ENCODE measurements at places on chromosomes 1 and 21.
A peak's percentile ranks its signal among the peaks of the same experiment; 100 is the strongest.

DNA sequence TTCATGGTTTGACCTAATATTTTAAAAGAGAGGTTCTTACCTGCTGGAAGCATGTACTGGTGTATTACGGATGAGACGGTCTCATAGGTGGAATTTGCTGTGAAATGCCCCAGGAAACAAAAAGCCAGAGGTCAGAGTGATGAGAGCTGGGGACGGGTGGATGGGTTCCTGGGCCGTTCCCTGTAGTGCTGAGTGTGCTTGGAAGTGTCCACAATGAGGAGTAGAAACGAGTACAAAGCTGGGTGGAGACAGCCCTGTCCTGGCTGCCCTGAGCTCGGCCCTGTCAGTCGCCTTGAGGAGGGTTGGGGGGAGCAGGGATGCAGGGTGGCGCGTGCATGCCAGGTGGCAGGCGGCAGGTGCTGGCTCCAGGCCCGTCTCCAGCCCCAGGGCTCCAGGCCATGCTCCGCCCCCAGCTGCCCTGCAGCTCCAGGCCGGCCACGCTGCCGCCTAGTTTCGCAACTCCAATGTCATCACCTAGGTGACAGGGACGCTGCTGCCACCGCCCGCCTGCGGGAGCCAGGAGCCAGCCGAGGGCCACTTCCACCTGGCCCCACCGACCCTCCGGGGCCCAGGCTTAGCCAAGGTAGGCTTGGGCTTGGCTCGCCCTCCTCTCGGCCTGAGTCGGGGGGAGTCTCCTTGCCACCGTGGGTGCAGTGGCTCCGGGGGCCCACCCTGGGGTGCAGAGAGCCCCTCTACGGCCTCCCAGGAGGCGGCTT lies 16.4 kb downstream of the TP73 start:
- DNase-seq: peak; percentile 65

DNA sequence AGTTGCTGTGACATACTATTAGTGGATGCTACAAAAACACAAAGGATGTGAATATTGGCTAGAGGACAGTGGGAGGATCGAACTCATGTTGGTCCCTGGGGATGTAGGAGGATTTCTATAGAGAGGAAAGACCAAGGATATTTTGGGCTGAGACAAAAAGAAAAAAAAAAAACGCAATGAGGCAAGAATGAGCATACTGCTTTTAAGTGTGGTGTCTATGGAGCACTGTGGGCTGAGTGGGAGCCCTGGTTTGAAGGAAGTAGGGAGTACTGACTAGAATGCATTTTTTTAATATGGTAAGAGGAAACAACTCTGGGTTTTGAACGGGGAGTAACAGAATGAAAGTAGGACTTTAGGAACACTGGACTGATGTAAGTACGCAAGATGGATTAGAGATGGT lies 450.7 kb downstream of the NEGR1 start:
- no peak for DNase-seq

DNA sequence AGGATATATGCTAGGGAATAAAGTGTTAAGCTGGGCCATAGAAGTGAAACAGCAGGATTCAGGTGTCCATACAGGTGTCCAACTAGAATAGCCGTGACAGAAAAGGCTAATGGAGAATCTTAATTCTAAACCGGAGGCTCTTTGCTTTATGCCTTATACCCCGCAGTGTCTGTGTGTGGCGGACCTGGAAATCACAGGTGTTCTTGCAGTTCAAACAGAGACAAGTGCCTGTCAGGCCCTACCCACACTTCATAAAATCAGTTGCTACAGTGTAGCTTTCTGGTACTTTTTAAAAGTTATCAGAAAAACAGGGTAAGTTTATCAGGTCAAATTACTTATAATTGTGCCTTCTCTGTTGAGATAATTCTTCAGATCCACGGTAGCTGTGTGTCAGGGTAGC lies 293.9 kb downstream of the LRRC7 start:
- DNase-seq: no peak

DNA sequence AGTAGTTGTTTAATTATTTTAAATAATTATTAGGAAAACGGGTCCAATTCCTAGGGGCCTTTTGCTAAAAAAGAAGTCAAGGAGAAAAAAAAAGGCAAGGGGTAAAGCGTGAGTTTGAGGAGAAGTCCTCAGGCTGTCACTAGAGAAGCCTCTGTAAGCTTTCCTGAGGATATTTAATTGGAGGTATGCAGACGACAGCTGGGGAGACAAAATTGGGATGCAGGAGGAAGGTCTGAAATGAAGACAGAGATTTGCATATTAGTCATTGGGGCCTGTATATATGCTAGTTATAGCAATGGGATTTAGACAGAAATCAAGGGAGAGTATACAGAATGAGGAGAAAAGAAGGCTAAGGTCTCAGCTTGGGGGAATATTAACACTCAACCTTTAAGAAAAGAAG lies 8.6 kb downstream of the ATP6V1G3 start:
- DNase-seq: no peak

- no peak for DNase-seq
Observed at GRCh38 chr21:46081022-46081861, 16.7 kb upstream of the COL6A2 start.

DNA sequence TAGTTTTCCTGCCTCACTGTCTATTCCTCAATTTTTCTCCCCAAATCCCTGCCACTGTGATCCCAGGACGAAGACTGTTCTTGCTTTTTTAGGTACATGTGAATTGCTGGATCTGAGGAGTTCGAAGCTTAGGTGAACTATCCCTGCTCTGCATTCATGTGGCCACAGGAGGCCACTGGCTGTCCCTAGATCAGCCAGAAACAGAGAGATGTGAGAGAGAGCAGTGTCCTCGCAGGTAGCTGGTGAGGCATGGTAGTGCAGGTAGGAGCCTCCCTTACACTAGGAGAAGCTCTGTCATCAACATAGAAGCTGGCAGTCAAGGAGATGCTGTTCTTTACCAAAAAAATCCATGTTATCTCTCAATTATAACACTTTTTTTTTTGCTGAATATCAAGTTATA lies 71.5 kb downstream of the USP24 start:
- no peak for DNase-seq

DNA sequence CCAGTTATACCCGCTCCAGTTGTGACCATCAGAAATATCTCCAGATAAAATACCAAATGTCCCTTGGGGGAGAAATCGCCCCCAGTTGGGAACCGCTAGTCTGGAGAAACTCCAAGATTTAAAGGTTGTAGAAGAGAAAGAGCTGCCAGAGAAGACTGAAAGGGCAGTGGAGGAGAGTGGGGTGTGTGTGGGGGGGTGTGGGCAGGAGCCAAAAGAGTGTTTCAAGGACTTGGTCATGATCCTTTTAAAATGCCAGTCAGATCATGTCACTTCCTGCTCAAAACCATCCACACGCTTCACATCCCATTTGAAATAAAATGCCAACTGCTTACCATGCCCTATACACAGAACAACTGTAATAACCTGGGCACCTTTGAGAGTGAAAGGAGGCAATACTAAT lies 3.4 kb upstream of the HEYL start:
- no peak for DNase-seq

- DNase-seq: no peak
Observed at GRCh38 chr21:33384841-33385331, 18.3 kb upstream of the IFNGR2 start.

DNA sequence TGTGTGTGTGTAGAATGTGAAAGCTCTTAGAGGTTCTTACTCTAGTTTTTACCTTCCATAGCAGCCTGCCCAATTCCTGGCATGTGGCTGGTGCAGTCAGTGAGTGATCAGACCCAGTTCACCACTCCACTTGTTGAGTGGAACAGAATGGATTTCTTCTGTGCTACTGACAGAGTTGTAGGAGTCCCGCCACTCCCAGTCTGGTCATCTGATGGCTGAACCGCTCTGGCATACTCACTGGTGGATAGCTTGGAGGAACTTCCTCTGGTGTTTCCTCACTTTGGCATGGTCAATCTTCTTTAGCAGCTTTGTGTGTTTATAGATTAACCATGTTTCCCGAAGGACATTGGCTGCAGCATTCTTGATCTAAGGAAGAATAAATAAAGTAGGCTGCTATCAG lies 106.7 kb upstream of the ADAR start:
- peak; percentile 12 for DNase-seq

- DNase-seq: no peak
Observed at GRCh38 chr1:66723985-66724384, 28.3 kb upstream of the DYNLT5 start.

DNA sequence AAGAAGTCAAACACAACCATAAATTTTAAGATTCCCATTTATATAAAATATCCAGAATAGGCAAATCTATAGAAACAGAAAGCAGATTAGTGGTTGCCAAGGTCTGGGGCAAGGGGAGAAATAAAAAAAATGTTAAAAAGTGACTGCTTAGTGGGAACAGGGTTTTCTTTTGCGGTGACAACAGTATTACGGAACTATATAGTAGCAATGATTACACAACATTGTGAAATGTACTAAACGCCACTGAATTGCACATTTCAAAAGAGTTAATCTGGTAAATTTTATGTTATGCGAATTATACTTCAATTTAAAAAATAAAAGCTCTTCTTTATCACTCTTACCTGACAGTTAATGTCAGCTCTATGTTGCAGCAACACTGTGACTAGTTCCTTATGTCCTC lies 105.2 kb downstream of the ACBD6 start:
- DNase-seq: no peak

DNA sequence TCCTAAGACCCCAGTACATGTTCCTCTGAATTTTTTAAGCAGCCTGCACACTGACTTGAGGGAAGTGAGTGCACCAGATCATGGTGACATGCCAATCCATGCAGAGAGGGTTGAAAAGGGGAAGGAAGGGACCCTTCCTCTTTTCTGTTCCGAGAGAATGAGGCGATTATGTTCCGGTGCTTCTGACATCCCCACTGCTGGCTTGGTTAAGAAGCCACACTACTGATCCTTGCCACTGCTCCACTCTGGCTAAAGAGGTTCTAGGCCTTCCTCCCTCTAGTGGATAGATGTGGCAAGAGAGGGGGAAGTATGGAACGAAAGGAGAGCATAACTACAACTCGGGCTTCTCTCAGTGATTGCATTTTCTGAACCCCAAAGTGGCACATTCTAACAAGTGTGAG lies 1.8 kb upstream of the CYB5R1 start:
- peak; percentile 54 for DNase-seq

DNA sequence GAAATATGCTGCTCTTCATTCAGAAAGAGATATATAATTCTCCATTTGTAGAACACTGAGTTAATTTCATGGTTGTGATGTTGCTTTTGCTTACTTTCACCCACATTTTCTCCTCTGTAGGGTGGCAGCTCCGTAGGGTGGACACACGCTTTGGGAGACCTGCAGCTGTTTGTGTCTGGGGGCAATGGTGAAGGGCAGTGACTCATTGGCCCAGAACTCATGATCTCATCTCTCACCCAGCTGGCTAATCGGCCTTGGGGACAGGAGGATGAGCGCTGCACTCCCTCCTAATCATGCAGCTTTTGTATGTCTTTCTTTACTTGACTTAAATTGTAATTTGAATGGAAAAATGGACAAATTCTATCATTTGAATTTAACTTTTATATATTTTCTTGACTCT lies 9.6 kb downstream of the DISC1 start:
- DNase-seq: no peak

DNA sequence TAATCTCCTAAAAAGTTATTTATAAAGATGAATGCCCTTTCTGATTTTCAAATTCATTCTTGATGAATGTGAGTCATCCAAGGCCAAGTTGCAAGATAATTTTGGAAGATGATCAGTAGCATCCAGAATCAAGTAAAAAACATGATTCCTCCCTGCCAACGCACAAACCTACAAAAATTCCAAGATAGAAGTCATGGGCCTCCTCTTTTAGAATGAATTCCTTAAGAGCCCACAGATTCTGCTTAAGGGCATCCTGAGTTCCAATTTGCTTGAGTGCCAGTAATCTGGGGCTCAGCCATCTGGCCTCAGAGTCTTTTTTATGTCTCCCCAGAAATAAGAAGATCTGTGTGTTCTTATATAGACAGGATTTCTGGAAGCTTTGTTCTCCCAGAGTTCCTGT lies 23.2 kb upstream of the SPATA6 start:
- DNase-seq: no peak

GRCh38 chr21:46110499-46111192 lies 12.7 kb downstream of the COL6A2 start:
- no peak for DNase-seq

DNA sequence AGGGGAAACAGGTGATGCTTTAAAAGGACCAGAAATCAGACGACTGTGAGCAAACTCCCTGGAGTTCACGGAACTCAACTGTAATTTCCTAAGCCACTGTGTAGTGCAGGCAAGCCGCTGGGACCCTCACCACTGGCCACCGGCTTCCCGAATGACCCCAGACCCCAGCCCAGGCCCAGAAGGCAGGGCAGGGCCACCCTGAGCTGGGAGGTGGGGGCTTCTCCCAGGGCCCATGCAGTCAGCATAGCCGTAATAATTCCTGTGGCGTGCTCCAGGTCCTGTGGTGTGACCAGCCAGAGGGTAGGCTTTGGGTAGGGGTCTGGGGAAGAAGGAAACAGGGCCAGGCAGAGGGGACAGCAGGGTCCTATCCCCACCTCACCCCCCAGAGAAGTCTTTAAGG lies 3.5 kb upstream of the ARF1 start:
- no peak for DNase-seq

GRCh38 chr21:46155514-46156377 lies at the start of gene FTCD:
Gene FTCD (minus strand): TSS chr21:46155579. CDS start chr21:46155523, 56 bp downstream.
- DNase-seq: no peak

GRCh38 chr1:2474933-2475371 lies 1.1 kb upstream of the PLCH2 start:
- no peak for DNase-seq

DNA sequence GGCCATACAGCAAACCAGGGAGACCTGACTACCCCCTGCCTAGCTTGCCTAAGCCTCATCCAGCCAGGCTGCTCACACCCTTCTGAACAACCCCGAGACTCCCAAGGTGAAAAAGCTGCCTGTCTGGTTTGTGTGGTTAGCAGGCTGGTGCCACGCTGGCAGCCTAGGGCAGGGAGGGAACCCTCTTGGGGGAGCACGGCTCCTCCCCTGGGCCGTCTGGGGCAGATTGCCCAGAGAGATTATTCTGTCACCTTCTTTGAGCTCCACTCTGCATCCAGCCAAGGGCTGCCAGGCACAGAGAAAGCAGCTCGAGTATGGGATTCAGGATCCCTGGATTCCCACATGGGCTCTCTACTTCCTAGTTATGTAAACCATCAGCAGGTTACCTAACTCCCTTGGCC lies 27.5 kb upstream of the TCEA3 start:
- DNase-seq: peak; percentile 67

- DNase-seq: no peak
Observed at GRCh38 chr1:219121679-219122078, 52.0 kb upstream of the LYPLAL1 start.

DNA sequence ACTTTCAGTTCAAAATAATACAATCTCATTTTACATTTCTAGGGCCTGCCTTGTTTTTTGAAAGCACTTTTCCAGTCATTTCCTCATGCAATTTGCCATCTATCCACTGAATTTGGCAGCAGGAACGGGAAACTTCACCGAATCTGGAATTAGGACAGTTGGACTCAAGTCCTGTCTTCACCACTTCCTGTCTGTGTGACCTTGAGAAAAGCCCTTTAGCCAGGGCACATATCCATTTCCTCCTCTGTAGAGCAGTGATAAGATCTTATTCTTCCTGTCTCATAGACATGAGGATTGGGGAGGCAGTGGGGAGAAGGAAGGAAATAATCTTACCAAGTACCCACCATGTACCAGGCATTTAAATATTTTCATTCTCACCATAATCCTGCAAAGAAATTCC lies 12.0 kb downstream of the VAV3 start:
- DNase-seq: no peak

All from LoVo (cell line).